RKO (cell line): ENCODE measurements at places on chromosomes 5 and 9.

- DNase-seq = no peak
Measured at GRCh38 chr9:125844611-125845010, 97.4 kb downstream of the PBX3 start.

- no peak for DNase-seq
Measured at GRCh38 chr9:22010866-22011625, 1.9 kb upstream of the CDKN2B start.

DNA sequence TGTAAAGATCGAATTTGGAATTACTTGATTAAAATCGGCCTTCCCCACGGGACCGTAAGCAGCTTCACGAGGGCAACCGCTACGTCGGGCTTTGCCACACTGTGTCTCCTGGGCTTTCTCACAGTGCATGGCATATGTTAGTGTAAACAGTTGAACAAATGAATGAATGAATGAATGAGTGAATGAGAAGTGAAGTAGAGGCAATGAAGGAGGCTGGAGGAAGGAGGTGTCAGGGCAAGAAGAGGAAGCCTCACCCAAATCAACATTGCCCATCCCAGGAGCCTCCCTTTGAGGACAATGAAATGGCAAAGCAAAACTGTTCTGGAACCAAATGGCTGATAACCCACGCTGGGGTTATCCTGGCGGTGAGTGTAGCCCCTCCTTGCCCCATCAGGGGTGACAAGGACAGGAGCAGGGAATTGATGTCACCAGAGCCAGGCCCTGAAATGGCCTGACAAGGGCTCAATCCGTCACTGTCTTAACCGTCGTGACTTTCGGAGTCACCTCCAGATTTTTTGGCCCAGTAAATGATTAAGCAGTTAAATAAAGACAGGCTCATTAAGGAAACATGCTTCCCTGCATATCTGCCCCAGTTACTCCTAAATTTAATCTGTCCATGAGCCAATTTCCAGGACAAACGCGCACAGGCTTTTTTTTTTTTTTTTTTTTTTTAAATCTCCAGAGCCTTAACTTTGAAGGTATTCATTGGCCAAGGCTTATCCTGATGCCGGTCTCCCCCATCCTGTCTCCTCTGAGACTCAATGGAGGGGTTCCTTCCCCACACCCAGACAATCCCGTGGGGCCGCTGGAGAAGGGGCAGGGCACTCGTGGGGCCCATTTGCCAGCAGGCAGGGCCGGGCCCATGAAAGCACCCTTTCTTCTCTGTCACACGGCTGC is 88.4 kb upstream of the BOD1 start:
- DNase-seq = no peak

DNA sequence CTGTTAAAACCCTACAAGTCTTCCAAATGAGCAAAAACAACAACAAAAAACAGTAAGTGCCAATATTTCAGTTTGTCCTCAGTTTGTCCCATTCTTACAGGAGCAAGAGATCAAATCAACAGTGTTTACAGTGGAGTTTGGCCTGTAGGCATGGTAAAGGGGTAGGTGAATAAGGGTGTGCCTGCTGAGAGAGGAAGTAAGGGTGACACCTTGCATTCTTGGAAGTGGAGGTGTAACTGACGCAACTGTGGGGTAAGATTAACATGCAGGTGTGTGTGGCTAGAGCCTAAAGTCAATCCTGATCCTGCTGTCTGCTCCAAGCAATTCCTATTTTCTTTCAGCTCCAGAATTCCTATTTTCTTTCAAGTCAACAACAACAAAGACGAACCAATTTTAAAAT is 43.4 kb downstream of the PFDN1 start:
- DNase-seq = no peak

DNA sequence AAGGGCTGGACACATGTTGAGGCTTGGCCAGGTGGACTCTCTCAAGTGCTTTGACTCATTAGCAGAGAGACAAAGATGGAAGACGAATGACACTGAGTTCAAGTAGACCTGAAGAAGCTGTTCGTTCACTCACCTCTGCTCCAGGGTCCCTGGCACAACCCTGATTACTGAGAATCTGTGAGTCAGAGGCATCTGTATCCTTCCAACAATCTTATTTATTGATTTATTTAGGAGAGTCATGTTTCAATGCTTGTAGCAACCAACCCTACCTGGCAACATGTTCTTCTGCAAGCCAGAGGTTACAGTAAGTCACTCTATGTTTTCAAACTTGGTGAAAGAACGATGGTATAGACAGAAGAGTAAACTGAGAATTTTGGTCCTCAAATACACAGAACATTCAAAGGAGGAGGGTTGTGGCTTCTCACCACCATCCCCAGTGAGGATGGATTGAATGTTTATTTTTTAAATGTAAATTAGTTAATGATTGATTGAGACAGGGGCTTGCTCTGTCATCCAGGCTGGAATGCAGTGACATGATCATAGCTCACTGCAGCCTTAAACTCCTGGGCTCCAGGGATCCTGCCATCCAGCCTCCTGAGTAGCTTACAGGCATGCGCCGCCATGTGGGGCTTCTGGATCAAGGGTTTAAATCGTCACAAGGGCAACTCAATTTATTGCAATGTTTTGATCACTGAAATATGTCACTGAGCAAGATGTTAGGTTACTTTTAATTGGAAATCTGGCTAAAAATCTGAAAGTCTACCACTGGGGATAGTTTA is 55.7 kb upstream of the CARTPT start:
- DNase-seq = no peak

DNA sequence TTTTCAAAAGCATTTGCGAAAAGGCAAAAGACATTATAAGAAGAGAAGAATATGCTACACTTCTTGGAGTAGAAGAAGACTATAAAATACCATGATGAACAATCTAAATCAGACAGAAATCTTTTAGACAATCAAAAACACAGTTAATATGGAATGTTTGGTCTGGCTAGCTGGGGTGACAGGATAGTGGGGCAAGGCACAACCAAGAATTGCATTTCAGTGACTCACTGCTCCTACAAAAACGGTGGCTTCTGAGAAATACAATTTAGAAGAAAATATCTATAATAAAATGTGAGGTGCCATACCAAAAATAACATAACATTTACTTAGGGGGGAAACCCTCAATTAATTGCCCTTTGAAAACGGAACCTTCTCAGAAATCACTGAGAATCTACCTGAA is 363.4 kb downstream of the NPR3 start:
- no peak for DNase-seq

- no peak for DNase-seq
Measured at GRCh38 chr5:86885489-86886230, 267.9 kb downstream of the COX7C start.

GRCh38 chr5:10735569-10736276 is 25.3 kb downstream of the DAP start:
- DNase-seq = no peak
